ENCODE measurements at places on chromosomes 3 and 15.

GRCh38 chr3:535566-536416 is 339.2 kb downstream of the CHL1 start:
- peak; percentile 26 for DNase-seq

DNA sequence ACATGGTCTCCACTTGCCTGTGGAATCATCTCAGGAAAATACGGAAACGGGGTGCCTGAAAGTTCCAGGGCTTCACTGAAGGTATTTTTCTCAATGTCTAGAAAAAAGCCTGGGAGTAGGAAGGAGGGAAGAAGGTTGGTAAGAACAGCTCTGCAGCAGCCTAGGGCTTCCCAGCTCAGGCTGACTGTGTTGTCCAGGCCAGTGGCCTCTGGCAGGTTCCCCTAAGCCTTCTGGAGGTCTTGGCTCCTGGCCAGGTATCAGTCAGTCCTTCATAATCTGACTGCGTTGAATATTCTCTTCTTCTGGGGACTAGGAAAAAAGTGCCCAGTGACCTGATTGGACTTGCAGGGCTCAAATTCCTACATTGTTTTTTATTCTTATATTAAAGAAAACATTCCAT is 38.6 kb downstream of the SSR3 start:
- DNase-seq = no peak

DNA sequence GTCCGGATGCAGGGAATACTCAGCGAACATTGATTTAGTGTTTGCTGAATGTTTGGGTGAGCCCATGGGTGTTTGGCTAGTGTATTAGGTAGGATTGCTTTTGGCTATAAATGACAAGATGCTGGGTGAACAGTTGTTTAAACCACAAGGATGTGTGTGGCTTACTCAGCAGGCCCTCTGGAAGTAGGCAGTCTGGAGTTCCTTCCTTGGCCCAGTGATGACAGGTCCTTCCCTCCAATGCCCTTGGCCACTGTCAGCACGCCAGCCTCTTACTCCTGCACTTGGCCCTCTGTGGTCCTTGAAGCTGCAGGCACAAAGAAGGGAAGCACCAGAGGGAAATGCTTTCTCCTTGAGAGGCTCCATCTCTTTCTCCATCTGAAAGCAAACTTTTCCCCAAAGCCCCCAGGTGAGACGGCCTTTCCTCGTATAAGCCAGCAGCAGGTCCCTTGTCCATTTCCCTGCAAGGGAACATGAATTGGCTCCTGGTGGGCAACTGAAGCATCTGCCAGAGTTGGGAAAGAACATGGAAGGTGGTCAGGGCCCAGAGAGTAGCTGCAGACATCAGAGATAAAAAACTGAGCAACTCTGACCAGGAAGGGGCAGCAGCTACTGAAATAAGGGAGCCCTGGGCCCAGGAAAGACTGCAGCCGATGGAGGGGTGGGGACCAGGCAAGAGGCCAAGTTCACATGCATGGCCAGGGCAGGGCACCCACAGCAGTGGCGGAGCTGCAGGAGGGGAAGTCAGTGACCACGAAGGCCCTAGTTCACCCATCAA is 105.0 kb downstream of the TPRA1 start:
- no peak for DNase-seq

DNA sequence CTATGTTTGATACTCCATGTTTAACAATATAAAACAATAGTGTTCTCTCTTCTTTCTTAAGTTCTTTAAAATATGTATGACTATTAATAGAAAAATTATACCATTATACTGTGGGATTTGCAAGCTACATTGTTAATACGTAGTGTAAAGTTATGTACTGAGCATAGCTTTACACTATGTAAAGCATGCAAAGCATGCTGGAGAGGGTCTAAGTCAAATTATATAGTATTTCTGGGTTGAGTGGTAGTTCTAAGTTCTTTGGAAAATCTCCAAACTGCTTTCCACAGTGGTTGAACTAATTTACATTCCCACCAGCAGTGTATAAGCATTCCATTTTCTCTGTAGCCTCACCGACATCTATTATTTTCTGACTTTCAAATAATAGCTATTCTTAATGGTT is 253.0 kb downstream of the RAP2B start:
- DNase-seq = no peak

DNA sequence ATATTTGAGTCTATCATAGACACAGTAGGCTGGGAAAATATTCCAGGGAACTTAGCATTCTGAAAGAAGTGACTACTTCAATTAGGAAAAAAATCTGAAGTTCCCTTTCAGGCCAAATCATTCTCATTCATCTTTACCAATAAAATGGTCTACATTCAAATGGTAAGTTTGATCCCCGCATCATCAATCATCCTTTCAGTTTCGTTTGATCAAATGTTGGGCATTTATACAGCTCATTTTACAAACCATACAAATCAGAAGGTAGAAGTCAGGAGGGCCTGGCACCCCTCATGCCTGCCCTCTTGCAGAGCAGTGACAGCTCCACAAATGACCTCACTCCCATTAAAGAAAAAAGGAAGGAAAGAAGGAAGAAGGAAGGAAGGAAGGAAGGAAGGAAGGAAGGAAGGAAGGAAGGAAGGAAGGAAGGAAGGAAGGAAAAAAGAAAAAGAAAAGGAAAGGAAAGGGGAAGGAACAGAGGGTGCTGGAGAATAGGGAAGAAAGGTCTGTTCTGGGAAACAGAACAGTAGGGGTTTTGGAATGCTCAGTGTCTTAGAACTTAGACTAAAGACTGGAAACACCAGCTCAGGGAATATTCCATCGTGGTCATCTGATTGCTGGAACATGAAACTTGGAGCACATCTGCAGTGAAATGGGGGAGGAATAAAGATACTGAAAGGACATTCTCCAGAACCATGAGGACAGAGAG is 86.1 kb downstream of the XXYLT1 start:
- DNase-seq = no peak

GRCh38 chr3:76096036-76096435 is 310.7 kb upstream of the ZNF717 start:
- DNase-seq = no peak

DNA sequence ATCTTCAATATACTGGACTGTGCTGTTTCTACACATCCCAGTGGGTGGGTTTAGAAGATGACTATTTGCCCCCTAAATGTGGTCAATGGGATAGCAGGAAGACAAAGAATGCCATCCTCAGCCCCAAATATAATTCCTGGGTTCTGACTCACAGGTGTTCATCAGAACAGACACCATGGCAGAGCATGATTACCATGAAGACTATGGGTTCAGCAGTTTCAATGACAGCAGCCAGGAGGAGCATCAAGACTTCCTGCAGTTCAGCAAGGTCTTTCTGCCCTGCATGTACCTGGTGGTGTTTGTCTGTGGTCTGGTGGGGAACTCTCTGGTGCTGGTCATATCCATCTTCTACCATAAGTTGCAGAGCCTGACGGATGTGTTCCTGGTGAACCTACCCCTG is 3.0 kb downstream of the CXCR6 start:
- DNase-seq = no peak

- peak; percentile 10 for DNase-seq
These were observed 335.7 kb upstream of the PPP2R3A start for GRCh38 chr3:135629701-135630408.

GRCh38 chr3:18351069-18351628 is 74.0 kb downstream of the SATB1 start:
- no peak for DNase-seq

DNA sequence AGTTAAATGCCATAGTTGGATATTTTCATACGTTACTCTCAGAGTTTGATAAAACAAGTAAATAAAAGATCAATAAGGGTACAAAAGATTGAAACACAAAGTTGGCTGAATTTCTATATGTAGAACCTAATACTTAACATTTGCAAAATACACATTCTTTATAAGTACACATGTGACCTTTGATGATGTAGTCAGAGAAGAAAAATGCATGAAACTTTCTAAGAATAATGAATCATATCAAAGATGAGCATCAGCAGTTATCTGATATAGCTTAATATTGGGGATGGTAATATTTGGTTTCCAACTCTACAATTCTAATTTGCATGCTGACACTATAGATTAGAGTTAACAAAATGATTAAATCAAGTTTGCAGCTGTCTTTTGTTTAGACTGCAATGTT is 188.0 kb upstream of the TGFBR2 start:
- DNase-seq = no peak

- DNase-seq = no peak
These were observed 99.6 kb upstream of the STT3B start for GRCh38 chr3:31432897-31433678.

GRCh38 chr3:65534805-65535204 is 503.9 kb downstream of the MAGI1 start:
- no peak for DNase-seq

DNA sequence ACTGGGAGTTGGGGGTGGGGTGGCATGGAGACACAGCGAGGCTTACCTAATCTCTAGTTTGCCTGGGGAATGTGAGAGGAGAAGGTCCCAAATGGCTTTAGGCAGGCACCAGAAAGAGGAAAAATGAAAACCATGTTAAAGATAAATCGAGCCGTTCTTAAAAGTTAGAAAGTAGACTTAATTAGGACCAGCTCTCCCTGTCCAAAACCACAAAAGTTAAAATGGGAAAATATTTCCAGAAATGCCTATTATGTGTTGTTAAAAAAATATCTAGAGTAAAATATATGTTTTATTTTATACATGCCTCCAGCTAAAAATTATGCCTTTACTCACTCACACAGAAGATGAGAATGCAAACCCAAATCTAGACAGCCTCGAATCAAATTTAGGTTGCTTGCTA is 50.1 kb downstream of the LRTM1 start:
- DNase-seq = no peak

DNA sequence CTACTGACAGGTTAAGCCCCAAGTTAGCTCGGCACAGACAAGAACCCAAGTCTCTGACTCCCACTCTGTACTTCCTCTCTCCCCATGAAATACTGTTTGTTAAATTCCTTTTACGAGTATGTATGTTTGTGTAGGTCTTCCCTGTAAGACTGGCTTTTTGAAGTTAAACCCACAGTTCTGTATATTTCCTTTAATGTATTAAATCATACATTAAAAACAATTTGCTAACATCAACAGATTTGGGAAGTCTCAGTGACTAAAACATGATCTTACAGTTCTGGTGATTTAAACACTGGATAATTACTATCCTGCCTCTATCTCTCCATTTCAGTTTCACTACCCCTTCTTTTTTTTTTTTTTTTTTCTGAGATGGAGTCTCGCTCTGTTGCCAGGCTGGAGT is 4.4 kb downstream of the CMTM6 start:
- no peak for DNase-seq

- peak; percentile 23 for DNase-seq
These were observed 22.6 kb downstream of the DNASE1L3 start for GRCh38 chr3:58188173-58188564.

GRCh38 chr3:107760144-107760543 is 237.4 kb downstream of the BBX start:
- no peak for DNase-seq
